ENCODE measurements at places on chromosomes 6 and 20.

DNA sequence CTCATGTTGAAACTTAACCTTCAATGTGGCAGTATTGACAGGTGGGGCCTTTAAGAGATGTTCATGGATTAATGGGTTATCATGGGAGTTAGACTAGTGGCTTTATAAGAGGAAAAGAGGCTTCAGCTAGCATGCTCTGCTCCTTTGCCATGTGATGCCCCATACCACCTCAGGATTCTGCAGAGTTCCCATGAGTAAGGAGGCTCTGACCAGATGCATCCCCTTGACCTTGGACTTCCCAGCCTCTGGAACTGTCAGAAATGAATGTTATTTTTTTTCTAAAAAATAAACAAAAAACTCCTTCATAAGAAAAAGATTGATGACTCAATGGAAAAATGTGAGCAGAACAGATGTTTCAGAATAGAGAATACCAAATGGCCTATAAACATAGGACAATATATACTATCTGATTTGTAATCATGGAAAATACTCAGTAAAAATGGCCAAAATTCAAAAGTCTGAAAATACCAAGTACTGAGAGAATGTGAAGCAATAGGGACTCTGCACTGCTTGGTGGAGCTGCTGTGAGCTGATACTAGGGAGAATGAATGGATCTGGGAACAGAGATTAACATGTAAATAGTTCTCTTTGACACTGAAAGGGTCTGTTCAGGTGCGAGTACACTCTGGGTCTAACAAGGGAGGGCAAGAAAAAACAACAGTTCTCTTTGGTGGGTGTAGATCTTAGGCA is 7.4 kb upstream of the TRIM39 start:
- DNase-seq: no peak

DNA sequence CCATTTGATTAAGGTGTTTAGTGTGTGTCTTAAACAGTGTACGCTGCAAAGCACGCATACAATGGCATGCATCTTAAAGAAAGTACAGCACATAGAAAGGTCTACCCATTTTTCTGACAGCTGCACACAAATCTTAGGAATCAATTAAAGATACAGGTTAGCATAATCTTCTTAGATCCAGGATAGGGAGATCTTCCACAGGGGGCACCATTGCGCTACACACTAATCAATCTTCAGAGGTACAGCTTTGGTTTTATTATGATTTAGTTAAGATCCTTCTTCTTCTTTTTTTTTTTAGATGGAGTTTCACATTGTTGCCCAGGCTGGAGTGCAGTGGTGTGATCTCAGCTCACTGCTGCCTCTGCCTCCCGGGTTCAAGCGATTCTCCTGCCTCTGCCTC is 63.7 kb upstream of the BEND3 start:
- peak; percentile 14 for DNase-seq

GRCh38 chr6:119035459-119035858 is 43.0 kb downstream of the FAM184A start:
- DNase-seq: no peak

DNA sequence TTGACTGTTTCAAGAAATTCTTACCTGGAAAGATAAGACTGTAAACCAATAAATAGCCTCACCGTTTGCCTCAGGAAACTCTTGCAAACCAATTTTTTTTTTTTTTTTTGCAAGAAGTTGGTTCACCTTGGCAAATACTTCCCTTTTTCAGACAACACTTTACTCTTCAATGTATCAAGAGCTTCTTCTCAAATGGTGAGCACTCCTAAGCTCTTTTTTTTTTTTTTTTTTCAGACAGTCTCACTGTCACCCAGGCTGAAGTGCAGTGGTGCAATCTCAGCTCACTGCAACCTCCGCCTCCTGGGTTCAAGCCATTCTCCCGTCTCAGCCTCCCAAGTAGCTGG is 22.7 kb upstream of the SNTA1 start:
- DNase-seq: no peak

GRCh38 chr6:142416179-142416578 is 114.4 kb downstream of the ADGRG6 start:
- peak; percentile 63 for DNase-seq

DNA sequence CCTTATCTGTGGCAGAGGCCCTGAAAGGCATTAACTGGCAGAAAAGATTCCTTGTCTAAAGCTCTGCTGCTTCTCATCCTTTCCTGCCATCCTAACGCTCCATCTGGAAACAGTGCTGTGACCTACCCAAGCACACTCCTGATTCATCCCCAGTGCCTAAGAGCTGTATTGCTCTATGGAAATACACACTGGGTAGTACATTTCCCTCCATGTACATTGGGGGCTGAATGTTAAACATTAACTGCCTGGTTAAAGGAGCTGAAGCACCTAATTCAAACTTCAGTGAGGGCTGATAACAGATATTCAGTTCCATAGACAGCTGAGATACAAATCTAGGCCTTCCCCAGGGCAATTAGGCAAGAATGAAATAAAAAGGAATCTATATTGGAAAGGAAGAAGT is 36.7 kb upstream of the GMPR start:
- DNase-seq: no peak

- no peak for DNase-seq
Observed at GRCh38 chr6:159971341-159972178, 2.7 kb downstream of the IGF2R start.

GRCh38 chr20:19083136-19083621 is 129.3 kb upstream of the SLC24A3 start:
- DNase-seq: no peak

- DNase-seq: no peak
Observed at GRCh38 chr20:5719861-5720403, 30.3 kb upstream of the SHLD1 start.

DNA sequence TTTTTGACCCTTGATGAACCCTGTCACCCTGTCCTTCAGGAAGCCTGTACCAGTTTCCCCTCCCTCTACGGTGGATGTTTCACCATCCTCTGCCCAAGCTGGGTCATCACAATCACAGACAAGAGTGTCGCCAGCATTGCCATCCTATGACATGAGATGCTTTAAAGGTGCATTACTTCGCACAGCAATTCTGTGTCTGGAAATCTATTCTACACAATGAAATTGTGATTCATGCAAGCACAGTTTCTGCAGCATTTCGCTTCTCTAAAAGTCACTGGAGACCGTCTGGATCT is 2.5 kb upstream of the ULBP2 start:
- DNase-seq: no peak

DNA sequence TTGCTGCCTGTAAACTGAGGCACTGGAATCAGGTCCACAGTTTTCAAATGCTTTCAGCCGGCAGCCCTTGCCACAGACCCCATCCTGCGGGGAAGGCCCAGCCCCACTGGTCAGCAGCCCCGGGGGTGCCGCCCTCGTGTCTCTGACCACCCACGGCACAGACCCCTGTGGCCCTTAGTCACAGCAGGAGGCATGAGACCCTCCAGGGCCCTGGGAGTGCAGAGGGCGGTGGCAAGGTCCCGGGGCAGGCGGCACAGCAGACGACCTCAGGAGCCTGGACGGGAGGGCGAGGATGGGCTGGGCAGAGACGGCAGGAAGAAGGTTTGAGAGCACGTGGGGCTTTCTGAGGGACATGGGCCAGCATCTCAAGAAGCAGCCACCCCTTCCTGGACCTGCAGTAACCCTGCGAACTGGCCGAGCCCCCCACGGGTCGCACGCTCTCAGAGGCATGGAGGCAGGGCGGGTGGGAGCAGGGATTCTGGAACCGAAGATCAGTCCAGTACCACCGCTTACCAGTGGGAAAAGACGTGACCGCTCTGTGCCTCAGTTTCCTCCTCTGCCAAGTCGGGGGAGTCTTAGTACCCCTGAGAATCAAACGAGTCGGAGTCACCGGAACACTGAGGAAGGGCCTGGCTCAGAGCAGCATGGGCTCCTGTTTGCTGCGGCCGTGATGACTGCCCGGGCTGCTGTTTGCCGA is 140.7 kb downstream of the TAF4 start:
- no peak for DNase-seq

DNA sequence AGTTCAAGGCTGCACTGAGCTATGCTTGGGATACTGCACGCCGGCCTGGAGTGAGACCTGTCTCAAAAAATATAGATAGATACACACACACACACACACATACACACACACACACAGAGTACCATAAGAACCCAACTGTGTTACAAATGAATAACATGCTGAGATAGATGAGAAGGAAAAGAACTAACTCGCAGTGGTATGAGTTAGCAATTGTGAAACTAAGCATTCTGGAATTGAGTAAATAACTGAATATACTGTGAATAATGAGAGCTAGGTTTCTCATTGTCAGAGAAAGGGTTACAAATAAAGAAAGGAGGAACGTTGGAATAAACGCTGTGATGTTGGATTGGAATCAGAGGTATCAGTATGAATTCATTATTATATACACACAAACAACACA is 14.6 kb upstream of the FAXC start:
- no peak for DNase-seq

DNA sequence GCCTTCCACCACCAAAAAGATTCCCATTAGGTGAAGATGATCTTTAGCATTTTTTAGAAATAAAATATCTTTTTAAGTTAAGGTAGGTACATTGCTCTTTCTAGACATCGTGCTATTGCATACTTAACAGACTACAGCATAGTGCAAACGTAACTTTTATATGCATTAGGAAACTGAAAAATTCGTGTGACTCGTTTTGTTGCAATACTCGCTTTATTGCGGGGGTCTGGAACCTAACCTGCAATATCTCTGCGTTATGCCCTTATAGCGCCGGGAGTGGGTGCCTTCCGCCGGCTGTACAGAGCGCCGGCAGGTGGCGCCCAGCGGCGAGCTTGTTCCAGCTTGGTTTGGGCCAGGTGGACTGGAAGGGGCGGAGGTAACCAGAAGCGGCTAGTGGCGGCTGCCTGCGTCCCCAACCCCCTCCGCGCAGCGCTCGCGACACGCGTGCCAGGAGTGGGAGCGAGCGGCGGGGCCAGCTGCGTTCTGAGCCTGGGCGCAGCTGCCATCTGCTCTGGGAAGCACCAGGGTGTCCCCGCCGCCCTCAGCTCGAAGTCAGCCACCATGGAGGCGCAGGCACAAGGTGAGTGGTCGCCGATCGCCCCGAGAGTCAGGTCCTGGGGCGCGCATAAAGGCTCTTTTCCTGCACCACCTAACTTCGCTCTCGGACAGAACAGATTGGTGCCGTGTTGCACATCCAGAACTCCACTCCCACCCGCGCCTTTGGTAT is at the start of gene TPD52L1:
Gene TPD52L1, plus strand, starts transcription at position 383 of the 727 bp plus-strand sequence. Its CDS starts 179 bp downstream, at position 562.
- peak; percentile 79 for DNase-seq

DNA sequence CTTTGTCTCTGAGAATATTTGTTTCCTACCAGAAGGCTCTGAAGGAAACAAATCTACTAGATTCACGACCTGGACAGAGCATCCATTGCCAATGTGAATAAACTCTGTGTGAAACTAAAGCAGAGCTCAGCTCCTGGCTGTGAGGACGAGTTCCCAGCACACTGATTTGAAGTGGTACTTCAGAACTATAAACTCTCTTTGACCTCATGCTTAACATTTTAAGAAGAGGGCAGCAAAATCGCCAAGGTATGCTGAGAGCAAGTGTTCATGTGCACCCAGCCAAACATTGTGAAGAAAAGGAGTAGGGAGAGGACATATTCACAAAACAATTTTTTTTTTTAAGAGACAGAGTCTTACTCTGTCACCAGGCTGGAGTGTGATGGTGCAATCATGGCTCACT is 33.7 kb upstream of the ZNF133 start:
- no peak for DNase-seq

All from ACHN (cell line).